ENCODE measurements at places on chromosomes 5 and 9.
A peak's percentile ranks its signal among the peaks of the same experiment; 100 is the strongest.

DNA sequence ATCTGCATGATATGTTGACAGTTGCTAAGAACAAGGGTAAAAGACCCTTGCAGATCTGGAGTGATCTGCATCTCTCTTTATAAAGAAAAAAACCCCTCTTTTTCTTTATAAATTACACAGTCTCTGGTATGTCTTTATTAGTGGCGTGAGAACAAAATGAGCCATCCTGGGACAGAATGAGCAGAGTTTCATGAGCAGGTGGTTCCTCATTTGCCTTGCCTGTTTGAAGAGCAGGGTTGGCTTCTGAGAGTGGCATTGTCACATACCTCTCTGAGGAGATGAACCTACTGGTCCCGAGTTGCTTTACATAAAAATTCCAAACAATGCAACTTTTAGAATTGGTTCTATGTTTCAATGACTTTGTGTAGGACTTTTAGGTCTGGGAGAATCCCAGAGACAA, 94.3 kb downstream of the INSYN2B start:
- H3K27me3 ChIP-seq, result no peaks in the 10 kb centered on the region
- no peaks in the 10 kb centered on the region for H3K4me1 ChIP-seq
- no peak overlapping the region for H3K27ac ChIP-seq
- no peak for DNase-seq

DNA sequence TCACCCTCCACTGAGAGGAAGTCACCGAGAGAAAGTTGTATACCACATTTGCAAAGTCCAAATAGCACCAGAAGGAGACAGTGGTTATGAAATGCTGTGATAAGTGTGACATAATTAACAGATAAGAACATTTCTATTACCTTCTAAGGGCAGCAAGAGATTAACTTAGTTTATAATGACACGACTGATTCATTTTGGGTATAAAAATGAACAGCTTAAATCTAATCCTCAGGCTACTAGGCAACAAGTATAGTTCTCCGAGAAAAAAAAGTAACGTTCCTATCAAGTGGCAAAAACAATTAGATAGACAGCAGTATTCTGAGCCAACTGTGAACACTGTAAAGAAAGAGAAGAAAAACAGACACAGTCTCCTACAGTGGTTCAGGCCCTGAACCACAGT, 431.2 kb upstream of the GRAMD2B start:
- no peaks in the 10 kb centered on the region for H3K4me1 ChIP-seq
- H3K36me3 ChIP-seq, result no peaks in the 10 kb centered on the region
- no peaks in the 10 kb centered on the region for H3K27me3 ChIP-seq
- no peak overlapping the region for H3K27ac ChIP-seq

DNA sequence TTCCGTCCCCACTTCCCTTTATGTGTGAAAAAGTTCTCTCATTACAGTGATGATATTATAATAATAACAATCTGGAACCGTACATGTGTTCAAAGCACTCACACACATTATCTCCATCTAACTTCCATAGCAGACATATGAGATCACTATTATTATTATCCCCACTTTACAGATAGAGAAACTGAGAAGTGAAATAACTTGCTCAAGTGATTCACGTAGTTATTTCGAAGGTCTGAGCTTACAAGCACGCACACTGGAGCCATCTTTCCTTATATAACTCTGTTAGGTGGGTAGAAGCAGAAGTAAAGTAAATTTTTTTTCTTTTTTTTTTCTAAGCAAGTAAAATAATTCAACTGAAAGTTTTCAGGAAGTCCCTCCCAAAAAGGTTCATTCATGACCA, 62.9 kb upstream of the PTGER4 start:
- no peak overlapping the region for H3K4me3 ChIP-seq
- H3K36me3 ChIP-seq, result no peaks in the 10 kb centered on the region
- no peaks in the 10 kb centered on the region for H3K4me1 ChIP-seq
- no peak for DNase-seq
- no peaks in the 10 kb centered on the region for H3K27me3 ChIP-seq

DNA sequence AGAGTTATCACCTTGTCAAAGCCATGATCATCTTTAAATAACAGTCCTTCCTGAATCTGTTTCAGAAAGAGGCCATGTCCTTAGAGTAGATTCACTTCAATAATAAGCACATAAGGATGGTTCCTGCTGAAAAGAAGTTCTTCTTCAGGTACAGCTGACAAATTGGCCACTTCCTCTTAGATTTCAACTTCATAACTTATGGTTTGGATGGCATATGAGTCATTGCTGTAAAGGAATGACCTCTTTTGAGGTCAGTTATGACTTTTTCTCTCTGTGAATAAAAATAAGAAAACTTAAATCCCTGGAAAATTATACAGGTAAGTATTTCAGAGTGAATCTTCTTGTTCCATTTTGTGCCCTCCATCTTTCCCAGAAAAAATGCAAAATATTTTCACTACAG, 555.3 kb upstream of the ZNF462 start:
- no peaks in the 10 kb centered on the region for H3K27me3 ChIP-seq
- H3K4me1 ChIP-seq, result no peaks in the 10 kb centered on the region
- H3K27ac ChIP-seq, result no peak overlapping the region
- H3K4me3 ChIP-seq, result no peak overlapping the region
- no peak for DNase-seq

GRCh38 chr9:13929013-13929412, 384.9 kb downstream of the NFIB start:
- H3K36me3 ChIP-seq, result no peaks in the 10 kb centered on the region
- DNase-seq, result no peak
- H3K27me3 ChIP-seq, result no peaks in the 10 kb centered on the region
- no peak overlapping the region for H3K27ac ChIP-seq
- no peak overlapping the region for H3K4me3 ChIP-seq
- peaks cover 7% of the 10 kb centered on the region for H3K4me1 ChIP-seq

DNA sequence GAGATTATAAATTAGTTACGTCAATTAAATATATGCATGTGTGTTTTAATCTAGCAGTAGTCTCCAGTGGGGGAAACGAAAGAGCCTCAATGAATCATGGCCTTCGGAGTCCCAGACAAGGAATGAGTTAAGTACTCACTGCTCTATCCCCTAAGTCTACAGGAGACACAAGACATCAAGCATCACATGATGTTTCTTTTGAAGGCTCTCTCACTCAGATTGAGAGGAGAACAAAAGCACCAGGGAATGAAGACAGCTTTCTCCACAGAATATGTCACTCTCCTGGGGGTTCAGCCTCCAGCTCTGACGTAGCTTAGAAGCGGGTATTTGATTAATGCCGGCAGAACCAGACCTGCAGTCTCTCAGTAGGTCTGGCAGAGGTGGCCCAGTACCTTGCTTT, 381.4 kb downstream of the ACTL7B start:
- no peak overlapping the region for H3K4me3 ChIP-seq
- no peaks in the 10 kb centered on the region for H3K27me3 ChIP-seq
- no peak overlapping the region for H3K27ac ChIP-seq

DNA sequence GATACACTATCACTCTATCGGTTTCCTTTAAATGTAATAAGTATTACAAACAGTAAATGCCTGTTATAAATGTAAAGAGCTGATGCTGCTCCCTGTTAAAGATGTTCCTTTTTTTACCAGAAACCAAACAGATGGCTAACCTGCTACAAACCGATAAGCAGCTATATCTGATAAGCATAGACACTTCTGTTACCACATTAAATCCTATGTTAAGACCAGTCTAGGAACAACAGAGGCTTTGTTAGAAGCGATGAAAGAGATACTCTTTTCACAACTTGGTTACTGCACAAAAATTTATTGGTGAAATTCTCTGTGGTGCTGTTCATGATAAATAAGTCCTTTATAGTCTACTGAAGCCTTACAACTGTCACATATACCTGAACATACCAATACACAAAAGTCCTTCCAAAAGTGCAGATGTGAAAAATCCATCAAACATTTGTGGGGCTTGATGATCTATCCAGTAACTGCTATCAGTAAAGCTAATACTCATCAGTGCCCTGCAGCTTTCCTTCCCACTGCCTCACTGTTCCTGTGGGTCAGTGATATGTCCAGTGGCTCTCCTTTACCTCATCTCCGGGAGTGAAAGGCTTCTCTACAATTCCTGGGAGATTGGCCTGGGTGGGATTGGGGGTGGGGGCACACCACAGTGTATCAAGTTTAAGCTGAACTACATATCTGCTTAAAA, 25.8 kb upstream of the PRXL2C start:
- DNase-seq, result no peak
- H3K27me3 ChIP-seq, result no peaks in the 10 kb centered on the region
- H3K4me3 ChIP-seq, result no peak overlapping the region
- H3K4me1 ChIP-seq, result peaks cover under 1% of the 10 kb centered on the region
- H3K27ac ChIP-seq, result no peak overlapping the region

DNA sequence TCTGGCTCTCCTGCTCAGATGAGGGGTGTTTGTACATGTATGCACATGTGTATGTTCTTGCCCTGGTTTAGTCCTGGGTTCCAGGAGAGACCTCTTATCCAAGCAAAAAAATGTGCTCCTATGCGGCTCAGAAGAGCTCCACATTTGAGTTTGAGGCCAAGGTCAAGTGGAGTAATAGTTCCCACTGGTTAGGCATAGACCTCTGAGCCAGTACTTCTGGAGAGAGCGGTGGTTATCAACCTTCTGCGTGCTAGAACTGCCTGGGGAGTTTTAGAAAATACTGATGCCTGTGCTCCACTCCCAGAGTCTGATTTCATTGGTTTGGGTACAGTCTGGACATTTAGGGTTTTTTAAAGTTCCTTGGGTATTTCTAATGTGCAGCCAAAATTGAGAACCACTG, 51.5 kb downstream of the LIX1 start:
- H3K4me3 ChIP-seq, result no peak overlapping the region
- H3K36me3 ChIP-seq, result no peaks in the 10 kb centered on the region
- no peaks in the 10 kb centered on the region for H3K4me1 ChIP-seq
- DNase-seq, result peak; percentile 79

DNA sequence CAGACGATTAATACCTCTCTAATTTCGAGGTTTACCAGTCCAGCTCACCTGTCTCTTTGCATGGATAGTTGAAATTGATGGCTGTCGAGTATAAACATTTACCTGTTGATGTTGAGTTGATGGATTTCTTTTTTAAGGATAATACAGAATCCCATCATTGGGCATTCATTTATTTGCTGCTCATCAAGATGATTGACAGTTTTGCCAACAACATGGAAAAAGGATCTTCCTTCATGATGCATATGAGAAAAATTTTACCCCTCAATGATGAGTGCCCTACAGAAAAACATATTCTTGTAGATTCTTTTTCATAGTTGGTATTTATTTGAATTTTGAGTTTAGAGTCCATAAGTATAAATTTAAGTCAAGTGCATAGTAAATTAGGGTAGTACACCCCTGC, 59.2 kb downstream of the ZCCHC7 start:
- H3K27ac ChIP-seq, result no peak overlapping the region
- H3K4me3 ChIP-seq, result no peak overlapping the region
- H3K4me1 ChIP-seq, result no peaks in the 10 kb centered on the region

DNA sequence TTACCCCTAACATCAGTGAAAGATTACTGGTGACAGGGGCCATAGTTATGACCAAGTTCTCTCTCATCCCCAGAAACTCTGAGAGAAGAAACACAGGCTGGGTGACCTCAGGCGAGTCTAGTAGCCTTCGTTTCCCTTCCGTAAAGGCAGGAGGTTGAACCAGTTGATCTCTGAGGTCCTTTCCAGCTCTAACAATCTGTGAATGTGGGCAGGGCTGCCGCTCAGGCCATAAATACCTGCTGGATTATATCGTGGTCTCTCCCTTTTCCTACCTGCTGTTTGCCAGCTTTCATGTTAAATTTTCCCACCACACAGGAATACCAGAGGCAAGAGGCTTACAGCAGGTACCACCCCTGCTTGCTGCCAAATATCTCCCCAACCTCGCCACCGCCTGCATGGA, 357.5 kb downstream of the SH3GL2 start:
- H3K4me3 ChIP-seq, result no peak overlapping the region
- H3K27ac ChIP-seq, result no peak overlapping the region
- H3K4me1 ChIP-seq, result peaks cover 13% of the 10 kb centered on the region

- no peak overlapping the region for H3K27ac ChIP-seq
- no peak overlapping the region for H3K4me3 ChIP-seq
- no peaks in the 10 kb centered on the region for H3K36me3 ChIP-seq
Observed at GRCh38 chr9:27423915-27424710, 100.0 kb upstream of the IFNK start.

DNA sequence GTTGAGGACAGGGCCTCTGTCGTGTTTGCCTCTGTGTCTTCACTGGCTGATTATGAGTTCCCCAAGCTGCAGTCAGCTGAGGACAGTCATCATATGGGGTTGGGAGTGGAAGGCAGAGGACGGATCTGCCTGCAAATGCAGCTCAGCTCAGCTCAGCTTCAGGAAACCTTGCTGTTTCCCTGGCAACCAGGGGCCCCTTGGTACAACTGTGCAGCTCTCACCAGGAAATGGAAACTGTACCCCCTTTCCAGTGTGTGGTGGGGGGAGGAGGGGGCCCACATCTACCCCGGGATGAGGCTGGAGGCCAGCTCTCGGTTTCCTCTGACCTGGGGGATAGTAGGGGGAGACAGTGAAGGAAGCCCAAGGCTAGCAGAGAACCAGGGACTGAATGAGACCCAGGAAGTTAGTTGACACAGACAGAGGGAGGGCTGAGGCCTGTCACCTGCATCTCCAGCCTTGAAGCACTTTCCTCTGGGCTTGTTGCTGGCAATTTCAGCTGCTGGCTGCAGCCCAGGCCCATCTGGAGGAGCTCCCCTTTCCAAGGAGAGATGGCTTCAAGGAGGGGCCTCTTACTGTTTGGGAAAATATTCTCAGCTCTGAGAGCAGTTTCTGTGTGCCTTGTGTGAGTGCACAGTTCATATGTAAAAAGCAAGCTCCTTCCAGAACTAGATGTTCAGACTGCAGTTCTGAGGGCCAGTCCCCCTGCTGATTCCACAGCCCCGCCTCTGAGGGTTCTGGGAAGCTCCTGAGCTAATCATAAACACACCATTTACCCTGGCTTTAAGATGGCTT, 6.9 kb downstream of the ANXA6 start:
- peak overlapping the region; percentile 92 for H3K27ac ChIP-seq
- no peak for DNase-seq
- H3K27me3 ChIP-seq, result no peaks in the 10 kb centered on the region
- H3K4me1 ChIP-seq, result peaks cover 99% of the 10 kb centered on the region
- peaks cover 20% of the 10 kb centered on the region for H3K36me3 ChIP-seq

GRCh38 chr9:137167277-137167746, 2.5 kb downstream of the LRRC26 start:
- peaks cover 45% of the 10 kb centered on the region for H3K4me1 ChIP-seq
- no peak for DNase-seq
- no peaks in the 10 kb centered on the region for H3K36me3 ChIP-seq
- no peak overlapping the region for H3K4me3 ChIP-seq
- no peak overlapping the region for H3K27ac ChIP-seq
- peaks cover 6% of the 10 kb centered on the region for H3K27me3 ChIP-seq

- H3K27ac ChIP-seq, result no peak overlapping the region
- no peak overlapping the region for H3K4me3 ChIP-seq
- H3K36me3 ChIP-seq, result no peaks in the 10 kb centered on the region
- no peaks in the 10 kb centered on the region for H3K4me1 ChIP-seq
Observed at GRCh38 chr9:3329361-3329760, 196.4 kb downstream of the RFX3 start.

DNA sequence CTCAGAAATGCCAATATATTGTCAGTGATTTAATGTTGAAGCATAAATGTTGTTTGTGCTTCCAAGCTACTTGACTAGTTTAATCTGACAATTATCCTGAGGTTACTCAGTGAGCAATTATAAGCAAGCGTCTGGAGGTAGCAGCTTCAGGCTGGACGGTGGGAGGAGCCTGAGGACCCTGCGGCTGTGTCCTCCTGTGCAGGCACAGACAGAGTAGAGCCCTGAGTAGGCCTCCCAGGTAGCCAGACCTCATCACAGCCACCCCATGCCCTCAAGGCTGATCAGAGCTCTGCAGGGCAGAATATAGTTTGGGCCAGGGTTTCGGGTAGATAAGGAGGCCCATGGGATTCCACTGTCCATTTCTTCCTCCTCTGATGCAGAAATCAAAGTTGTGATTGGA, 153.6 kb downstream of the DRD1 start:
- H3K27ac ChIP-seq, result no peak overlapping the region
- no peaks in the 10 kb centered on the region for H3K27me3 ChIP-seq
- DNase-seq, result no peak
